ENCODE measurements at places on chromosomes 3 and 15.

DNA sequence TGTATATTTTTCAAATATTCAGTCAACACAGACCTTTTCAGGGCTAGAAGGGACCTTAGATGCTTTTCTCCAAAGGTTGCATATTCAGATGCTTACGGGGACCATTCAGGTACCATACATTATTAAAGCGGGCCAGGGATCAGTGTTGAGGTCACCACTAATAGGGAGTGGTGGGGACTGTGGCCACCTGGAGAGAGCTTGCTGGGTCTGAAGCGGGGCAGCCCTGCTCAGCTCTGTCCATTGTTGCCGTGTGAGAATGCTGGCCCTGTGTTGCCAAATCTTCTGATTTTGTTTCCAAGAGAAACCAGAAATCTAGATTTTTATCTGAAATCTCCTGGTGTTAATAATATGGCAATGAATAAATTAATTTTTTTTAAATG, 23.7 kb downstream of the ABHD2 start:
- DNase-seq = no peak

DNA sequence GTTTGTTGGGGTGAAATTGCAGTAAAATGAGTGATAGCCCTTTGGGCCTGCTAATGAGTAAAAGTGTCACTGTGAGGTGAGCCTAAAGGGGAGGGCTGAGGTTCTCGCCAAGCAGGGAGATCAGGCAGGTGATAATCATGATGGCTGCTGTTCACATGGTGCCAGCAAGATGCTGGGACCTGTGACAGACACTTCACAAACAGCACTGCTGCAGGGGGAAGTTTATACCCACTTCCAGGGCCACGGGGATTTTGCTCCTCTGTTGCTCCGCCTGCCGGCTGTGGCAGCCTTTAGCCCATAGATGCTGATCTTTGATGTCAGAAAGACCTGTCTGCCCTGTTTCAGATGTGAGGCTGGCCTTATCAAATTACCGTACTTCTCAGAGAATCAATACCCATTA, 96.7 kb downstream of the SV2B start:
- DNase-seq = peak; percentile 44

DNA sequence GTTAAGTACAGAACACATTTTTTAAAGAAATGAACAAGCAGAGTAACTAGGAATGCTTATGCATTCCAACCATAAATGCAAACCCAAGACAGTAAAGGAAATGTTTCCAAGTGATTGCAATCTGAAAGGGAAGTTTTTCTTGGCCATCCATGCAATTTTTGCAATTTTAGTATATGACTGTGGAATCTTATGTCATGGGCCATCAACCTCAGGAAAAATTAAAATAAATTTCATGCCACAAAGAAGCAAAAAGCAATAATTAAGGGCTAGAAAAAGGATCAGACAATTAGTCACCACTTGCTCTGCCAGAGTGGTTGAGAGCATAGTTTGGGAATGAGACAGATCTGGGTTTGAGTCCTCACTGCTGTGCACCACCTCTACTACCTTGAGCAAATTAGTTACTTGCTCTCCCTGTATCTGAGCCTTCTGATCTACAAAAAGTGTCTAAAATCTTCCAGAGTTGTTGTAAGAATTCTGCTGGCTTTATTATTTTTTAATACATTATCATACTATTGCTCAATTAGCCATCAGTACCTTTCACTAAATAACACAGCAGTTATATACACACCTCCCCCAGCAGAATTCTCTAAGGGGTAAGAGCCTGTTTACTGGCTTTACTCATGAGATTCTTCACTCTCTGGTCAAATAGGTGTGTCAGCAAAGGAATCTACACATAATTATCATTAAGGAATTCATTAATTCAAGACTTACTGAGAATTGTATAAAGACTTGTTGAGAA, 49.7 kb upstream of the FBN1 start:
- no peak for DNase-seq

GRCh38 chr3:143358793-143359491, 239.4 kb downstream of the CHST2 start:
- no peak for DNase-seq
